ENCODE measurements at places on chromosomes 6 and 20.
A peak's percentile ranks its signal among the peaks of the same experiment; 100 is the strongest.

- no peak for DNase-seq
These were observed 659 bp downstream of the TAF4 start for GRCh38 chr20:62064770-62065673.

- DNase-seq = no peak
These were observed 202.5 kb upstream of the SGK1 start for GRCh38 chr6:134520181-134521115.

- DNase-seq = no peak
These were observed 76.7 kb downstream of the UBE3D start for GRCh38 chr6:82988930-82989351.

- DNase-seq = no peak
These were observed 220.5 kb downstream of the TENT5A start for GRCh38 chr6:81531869-81532561.

- DNase-seq = no peak
These were observed 60.4 kb upstream of the TFB1M start for GRCh38 chr6:155374681-155375080.

- no peak for DNase-seq
These were observed 113.0 kb downstream of the ERMARD start for GRCh38 chr6:169864148-169865020.

DNA sequence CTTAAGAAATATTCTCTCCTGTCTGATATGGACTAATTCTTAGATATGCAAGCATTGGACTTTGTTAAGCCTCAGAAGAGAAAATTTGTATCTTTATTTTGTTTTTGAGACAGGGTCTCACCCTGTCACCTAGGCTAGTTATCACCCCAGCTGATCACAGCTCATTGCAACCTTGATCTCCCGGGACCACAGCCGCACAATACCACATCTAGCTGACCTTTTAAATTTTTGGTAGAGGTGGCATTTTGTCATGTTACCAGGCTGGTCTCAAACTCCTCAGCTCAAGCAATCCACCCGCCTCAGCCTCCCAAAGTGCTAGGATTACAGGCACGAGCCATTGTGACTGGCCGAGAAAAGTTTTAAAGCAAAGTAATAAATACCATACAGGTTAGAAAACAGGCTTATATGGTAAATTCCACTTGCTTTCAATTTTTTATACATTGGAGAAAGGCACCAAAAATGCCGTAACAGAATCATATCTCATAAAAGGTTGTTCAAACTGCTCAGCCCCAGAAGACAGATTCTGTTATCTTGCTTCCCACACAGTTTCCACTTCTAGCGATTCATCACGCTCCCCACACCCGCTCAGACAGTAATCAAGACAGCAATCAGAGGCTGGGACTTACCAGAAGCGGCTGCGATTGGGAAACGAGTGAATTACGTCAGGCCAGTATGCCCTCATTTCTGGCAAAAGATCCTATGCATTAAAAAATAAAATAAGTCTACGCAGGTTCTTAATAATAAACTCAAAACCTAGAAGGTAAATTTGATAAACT, 13.8 kb downstream of the RNASET2 start:
- peak; percentile 79 for DNase-seq

DNA sequence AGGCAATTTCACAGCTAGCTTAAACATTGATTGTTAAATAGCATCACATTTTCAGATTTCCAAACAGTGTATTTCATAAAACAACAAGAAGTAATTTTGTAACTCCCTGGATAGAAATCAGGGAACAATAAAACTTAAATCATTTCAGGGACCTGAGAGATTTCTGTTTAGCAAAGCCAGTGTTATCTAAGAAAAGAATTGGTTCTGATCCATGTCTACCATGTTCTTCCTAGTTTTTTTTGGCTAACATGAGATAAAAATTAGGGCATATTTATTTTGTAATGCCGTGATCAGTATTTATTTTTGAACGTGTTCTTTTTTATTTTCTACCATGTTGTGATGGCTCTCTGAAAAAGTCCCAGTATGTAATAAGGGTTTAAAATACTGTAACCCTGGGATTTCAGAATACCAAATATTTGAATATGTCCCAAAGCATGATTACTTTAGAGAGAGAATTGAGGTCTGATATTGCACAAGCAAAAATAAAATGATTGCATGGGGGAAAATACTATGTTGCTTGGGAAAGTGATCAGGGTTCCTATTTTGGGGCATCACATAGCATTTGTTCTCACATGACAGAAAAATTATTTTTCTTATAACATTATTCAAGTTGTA, 188.7 kb upstream of the CEP162 start:
- DNase-seq = no peak

- no peak for DNase-seq
These were observed 1097.8 kb downstream of the KIF16B start for GRCh38 chr20:15475483-15475882.

- DNase-seq = no peak
These were observed 213.0 kb upstream of the SUPT3H start for GRCh38 chr6:45590696-45591184.

GRCh38 chr20:10666221-10667076, 7.3 kb downstream of the JAG1 start:
- no peak for DNase-seq

- DNase-seq = no peak
These were observed 58.8 kb downstream of the RSPO3 start for GRCh38 chr6:127177030-127177922.

DNA sequence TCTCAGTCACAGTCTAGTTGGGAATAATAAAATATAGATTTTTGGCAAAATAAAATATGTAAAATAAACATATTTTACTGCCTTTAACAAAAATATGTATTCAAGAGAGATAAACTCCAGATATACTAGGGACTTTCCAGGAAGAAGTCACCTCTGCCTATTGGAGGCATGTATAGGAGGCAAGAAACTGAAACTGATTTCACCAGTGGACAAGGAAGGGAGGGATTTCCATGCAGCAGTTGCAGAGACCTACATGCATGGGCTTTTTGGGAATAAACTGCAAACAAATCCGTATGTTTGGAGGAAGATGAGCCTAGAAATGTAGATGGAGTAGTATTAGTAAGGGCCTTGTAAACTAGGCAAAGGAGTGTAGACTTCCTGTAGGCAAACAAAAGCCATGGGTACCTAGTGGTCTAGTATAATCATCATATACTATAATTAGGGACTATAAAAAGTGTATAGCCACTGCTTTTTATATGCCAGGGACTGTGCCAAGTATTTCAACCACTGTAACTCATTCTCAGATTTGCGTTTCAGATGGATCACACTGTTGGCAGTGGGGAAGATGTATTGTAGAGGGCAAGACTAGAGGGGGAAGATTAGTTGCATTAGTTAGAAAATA, 38.9 kb downstream of the CD109 start:
- DNase-seq = no peak

- DNase-seq = no peak
These were observed 56.2 kb upstream of the EPB41L1 start for GRCh38 chr20:36098364-36098763.

GRCh38 chr6:119052292-119052889, 26.1 kb downstream of the FAM184A start:
- peak; percentile 90 for DNase-seq

- no peak for DNase-seq
These were observed 95.3 kb downstream of the RNGTT start for GRCh38 chr6:88867841-88868731.

- no peak for DNase-seq
These were observed 36.1 kb upstream of the NKX2-4 start for GRCh38 chr20:21433329-21433890.

GRCh38 chr6:112939563-112939962, 592.4 kb downstream of the RFPL4B start:
- DNase-seq = no peak

- DNase-seq = no peak
These were observed 189.0 kb downstream of the NFATC2 start for GRCh38 chr20:51353491-51353890.

- DNase-seq = no peak
These were observed 175.6 kb downstream of the DTNBP1 start for GRCh38 chr6:15487262-15487661.

- peak; percentile 55 for DNase-seq
These were observed 68.5 kb downstream of the MRPL14 start for GRCh38 chr6:44058617-44059358.

GRCh38 chr6:45605971-45606370, 228.2 kb upstream of the SUPT3H start:
- DNase-seq = no peak

DNA sequence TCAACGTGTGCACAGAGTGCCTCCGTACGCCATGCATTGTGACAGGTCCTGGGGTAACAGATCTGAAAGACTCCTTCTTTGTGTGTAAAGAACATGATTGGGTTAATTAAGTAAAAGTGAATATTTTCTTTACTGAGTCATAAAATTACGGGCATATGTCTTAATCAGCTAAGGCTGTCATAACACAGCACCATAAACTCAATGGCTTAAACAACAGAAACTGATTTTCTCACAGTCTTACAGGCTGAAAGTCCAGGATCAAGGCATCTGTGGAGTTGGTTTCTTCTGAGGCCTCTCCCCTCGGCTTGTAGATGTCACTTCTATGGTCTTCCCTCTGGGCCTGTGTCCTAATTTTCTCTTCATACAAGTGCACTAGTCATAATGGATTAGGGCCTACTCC, 176.9 kb downstream of the MTFR2 start:
- no peak for DNase-seq

DNA sequence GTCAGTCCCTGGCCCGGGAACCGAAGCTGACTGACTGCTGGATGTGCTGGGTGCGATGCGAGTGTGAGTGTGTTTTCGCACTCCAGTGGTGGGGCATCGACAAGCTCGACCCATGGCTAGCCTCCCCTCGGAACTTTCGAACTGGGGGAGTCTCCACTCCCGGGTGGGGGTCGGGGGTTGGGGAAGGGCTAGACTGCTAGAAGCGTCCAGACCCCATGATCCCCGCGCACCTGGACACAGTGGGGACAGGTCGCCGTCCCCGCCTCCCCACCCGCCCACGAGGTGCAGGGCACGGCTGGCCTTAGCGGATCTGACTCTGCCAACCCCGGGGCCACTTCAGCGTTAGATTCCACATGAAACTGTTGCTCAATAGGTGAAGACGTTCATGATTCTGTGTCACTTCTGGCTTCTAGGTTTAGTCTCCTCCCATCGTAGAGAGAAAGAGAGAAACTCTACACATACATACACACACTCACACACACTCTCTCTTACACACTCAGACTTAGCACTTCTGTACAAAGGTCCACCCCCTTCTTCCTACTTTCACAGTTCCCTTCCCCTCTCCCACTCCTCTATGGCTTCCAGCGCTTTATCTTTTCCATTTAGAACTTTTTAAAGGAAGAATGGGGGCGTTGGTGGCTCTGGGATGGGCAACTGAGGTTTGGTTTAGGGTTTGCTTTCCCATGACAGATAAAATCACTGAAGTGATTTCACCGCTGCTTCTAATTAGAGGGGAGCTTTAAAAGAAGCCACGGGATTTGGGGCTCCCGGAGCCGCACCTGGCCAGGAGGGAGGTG, 5.1 kb upstream of the TFAP2A start:
- DNase-seq = no peak

- DNase-seq = no peak
These were observed 49.2 kb upstream of the ATXN1 start for GRCh38 chr6:16810411-16810810.

DNA sequence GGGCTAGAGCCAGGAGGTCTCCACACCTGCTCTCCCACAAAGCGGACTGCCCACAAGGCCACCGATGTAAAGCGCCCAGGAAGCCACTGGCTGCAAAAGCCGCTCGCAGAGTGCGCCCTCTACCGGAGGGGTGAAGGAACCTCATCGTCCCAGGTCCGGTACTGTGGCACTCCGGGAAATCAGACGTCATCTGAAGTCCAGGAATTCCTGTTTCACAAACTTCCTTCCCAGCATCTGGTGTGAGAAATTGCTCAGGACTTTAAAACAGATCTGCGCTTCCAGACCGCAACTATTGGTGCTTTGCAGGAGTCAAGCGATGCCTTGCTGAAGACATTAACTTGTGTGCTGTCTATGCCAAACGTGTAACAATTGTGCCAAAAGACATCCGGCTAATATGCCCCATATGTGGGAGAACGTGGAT, 115.1 kb upstream of the ARID1B start:
- no peak for DNase-seq

DNA sequence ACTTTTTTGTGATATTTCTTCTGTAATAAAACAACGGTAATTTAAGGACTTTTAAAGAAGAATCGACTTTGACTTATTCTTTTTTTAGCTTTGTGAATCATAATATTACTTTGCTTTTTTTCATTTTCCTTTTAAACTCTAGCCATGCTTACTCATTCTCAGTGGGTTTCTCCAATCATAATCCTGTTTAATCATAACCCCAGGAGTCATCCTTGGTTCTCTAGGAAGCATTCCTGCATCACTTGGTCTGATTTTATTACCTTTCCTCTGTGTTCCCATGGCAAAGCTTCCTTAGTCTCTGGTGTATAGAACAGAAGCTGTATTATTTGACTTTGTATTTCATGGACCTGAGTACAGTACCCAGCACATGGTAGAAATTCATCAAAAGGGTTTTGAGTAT, 223.5 kb downstream of the CDKAL1 start:
- DNase-seq = no peak

- DNase-seq = no peak
These were observed 85.6 kb upstream of the EMILIN3 start for GRCh38 chr20:41452226-41452625.

DNA sequence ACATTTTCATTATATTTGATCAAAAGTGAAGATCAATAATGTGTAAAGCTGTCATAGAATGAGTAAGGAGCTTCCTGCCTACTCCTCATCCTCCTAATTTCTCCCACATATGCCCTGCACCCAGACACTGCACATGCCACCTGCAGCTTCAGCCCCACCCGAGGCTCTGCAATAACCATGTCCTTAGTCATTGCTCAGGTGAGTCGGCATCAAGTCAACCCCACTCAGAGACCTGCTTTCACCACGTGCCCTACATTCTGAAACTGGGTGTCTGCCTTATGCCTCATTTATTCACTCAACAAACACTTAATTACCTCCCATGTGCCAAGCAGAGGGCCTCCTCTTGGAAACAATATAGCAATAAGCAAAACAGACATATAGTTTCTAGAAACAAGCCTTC, 15.4 kb upstream of the TNFAIP3 start:
- DNase-seq = peak; percentile 37

DNA sequence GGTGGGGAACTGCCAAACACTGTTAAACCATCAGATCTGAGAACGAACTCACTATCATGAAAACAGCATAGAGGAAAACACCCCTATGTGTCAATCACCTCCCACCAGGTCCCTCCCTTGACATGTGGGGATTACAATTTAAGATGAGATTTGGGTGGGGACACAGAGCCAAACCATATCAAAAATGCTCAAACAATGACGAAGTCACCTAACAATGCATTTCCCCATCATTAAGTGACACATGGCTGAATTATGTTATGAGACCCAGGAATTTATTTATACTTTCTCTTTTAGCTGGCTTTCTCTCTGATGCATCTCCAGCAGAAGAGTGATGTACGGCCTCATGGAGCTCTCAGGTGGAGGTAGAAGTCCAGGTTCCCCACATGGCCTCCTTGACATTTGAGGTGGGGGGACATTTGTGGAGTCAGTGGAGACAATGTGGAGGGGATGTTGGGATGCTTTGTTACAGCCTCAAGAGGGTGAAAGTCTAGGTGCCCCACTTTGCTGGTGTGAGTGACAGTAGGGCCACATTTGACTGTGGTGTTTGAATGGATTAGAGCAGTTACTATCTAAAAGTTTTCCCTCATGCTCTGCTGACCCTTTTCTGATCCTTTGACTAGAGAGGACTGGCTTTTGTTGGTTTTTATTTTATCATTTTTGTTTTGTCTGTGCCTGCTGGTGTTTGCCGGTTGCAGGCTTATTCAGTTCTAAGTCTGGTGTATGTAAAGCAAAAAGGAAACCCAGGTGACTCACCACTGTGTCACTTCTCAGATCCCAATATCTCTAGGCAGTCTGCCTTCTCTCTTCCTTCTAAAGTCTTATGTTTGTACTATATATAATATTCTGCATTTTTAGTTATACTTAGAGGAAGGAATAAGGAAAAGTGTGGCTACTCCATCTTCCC, 18.5 kb upstream of the DCBLD1 start:
- peak; percentile 63 for DNase-seq
